ENCODE measurements at places on chromosomes 12 and 14.
A peak's percentile ranks its signal among the peaks of the same experiment; 100 is the strongest.

- no peak for DNase-seq
Measured at GRCh38 chr12:1643043-1643442, 14.0 kb downstream of the WNT5B start.

GRCh38 chr14:35808076-35808637, 938 bp downstream of the RALGAPA1 start:
- DNase-seq: no peak

- no peak for DNase-seq
Measured at GRCh38 chr14:35532783-35533356, 1.1 kb upstream of the INSM2 start.

- DNase-seq: peak; percentile 3
Measured at GRCh38 chr12:125683748-125684381, 618.6 kb downstream of the AACS start.

- DNase-seq: peak; percentile 33
Measured at GRCh38 chr14:70098250-70098809, 90.4 kb downstream of the SLC8A3 start.

- no peak for DNase-seq
Measured at GRCh38 chr12:94057262-94058151, 90.9 kb upstream of the PLXNC1 start.

- DNase-seq: no peak
Measured at GRCh38 chr14:53526200-53526599, 373.1 kb upstream of the DDHD1 start.

- DNase-seq: peak; percentile 22
Measured at GRCh38 chr14:91754819-91755218, 22.9 kb upstream of the CATSPERB start.

DNA sequence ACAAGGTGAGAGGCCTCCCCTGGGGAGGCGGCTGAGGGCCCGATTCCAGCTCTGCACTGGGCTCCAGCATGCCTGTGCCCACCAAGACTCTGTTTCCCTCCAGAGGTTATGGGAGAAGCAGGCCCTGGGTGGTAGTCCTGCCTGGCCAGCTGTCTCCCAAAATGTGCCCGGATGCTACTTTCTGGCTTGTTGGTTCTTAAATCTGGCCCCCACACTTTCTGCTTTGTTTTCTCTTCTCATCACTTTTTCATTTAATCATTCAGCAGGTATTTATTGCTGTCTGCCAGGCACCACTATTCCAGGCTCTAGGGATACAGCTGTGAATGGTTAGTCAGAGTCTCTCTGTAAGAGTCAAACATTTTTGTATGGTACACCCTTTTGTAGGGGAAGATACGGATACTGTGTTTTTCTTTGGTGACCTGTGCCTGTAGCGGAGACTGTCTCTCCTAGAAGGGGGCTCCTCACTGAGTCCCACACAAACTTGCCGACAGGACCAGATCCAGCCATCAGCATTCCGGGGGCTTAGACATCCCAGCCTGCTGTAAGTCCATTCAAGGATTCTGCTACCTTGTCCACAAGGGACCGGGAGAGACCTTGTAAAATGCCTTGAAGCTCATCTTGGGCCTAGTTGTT, 3.8 kb downstream of the DHRS2 start:
- no peak for DNase-seq

DNA sequence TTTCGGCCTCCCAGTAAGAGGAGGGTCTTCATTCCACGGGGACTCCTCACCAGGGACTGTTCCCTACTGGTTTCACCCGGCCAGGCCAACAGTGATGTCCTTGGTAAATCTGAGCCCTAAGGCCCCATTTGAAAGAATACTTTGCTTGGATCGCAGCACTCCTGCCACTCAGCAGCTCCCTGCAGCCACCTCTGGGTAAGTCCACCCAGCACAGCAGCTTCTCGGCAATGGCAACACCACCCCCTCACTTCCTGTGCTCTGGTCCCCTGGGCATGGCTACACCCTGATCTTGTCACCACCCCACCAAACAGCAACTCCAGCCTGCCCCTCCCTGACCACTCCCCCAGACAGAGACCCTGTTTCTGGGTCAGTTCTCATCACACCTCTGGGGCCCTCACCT, 100.3 kb downstream of the SETD3 start:
- no peak for DNase-seq

DNA sequence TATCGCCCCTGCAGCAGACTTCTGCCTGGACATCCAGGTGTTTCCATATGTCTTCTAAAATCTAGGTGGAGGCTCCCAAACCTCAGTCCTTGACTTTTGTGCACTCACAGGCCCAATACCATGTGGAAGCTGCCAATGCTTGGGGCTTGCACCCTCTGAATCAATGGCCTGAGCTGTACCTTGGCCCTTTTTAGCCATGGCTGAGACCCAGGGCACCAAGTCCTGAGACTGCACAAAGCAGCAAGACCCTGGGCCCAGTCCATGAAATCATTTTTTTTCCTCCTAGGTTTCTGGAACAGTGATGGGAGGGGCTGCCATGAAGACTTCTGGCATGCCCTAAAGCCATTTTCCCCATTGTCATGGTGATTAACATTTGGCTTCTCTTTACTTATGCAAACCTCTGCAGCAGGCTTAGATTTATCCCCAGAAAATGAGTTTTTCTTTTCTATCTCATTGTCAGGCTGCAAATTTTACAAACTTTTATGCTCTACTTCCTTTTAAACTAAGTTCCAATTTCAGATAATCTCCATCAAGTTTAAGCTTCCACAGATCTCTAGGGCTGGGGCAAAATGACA, 1445.8 kb upstream of the FLRT2 start:
- no peak for DNase-seq

DNA sequence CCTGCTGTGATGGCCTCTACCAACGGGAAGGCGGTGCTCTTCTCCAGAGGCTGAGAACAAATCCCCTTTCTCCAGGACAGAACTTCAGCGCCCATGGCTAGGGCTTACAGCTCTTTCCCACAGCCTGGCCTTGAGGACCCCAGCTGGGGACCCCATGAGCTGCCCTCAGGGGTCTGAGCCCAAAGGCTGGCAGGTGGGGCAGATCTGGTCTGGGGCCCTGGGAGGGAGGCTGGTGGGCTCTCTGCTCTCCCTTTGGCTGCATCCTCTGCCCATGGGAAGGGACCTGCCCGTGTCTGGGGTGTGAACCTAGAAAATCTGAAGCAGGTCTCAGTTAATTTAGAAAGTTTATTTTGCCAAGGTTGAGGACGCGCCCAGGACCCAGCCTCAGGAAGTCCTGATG, 322.1 kb downstream of the ADGRD1 start:
- DNase-seq: no peak
